ENCODE measurements at places on chromosomes 5 and 9. TPM values are rescaled to one million over a fixed set of nuclear protein-coding genes. Genes with fewer than 3 reads are reported as not detected.

Gene PCDH1
- total RNA-seq: 2.3 TPM

Gene SPATA31D4
- not detected for total RNA-seq

Gene CENPH
- 4.1 TPM for total RNA-seq

Gene LOX
- 33.4 TPM for total RNA-seq

Gene TYRP1
- 0.17 TPM for total RNA-seq

Gene C5orf58
- total RNA-seq: not detected

DNA sequence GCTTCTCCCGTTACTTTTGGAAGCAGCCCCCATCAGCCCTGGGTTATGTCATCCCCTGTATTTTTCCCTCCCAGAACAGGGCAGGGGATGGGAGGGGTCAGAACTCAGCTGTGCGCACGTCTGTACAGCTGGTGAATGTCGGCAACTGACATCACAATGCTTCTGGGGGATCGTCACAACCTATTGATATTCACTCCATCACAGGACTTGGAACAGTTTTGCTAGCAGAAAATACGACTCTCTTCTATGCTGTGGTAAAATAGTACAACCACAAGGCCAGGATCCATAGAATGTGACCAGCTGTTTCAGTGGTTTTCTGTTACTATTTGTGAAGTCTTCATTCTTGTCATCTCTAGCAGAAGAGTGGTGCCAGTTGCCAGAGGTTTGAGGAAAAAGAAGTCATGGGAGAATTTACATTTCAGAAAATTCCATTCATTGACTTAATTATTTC lies 77.1 kb upstream of the KLF4 start:
- peak; percentile 9 for DNase-seq

DNA sequence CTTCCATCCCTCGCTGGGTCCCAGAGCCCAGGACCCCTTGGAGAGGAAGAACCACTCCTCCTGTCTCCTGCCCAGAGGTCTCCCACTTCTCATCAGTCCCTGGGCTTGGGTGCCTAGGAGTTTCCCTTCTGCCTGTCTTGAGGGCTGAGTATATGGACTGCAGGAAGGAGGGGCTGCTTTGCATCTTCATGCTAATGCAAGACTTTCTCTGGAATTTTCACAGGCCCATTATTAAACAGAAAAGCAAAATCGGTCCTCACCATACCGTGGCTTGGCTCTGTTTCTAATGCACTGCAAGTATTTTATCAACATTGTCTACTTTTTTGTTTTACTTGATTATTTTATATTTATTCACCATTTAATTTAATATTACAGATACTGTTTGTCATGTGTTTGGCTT lies 34.5 kb downstream of the TRIO start:
- DNase-seq: no peak

GRCh38 chr5:168209997-168210396 lies 81.4 kb upstream of the WWC1 start:
- DNase-seq: no peak

DNA sequence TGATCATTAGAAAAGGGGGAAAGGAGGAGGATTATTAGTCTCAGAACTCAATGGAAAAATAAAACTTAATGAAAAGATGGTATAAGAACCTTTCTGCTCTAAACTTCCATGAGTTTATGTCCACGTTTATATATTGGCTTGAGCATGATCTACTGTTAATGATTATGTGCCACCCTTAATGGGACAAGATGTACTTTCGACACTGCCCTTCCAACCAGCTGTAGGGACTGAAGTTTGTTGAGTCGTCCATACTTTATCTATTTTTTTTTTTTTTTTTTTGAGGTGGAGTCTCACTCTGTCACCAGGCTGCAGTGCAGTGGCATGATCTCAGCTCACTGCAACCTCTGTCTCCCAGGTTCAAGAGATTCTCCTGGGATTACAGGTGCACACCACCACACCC lies 25.0 kb upstream of the GABRP start:
- DNase-seq: no peak

DNA sequence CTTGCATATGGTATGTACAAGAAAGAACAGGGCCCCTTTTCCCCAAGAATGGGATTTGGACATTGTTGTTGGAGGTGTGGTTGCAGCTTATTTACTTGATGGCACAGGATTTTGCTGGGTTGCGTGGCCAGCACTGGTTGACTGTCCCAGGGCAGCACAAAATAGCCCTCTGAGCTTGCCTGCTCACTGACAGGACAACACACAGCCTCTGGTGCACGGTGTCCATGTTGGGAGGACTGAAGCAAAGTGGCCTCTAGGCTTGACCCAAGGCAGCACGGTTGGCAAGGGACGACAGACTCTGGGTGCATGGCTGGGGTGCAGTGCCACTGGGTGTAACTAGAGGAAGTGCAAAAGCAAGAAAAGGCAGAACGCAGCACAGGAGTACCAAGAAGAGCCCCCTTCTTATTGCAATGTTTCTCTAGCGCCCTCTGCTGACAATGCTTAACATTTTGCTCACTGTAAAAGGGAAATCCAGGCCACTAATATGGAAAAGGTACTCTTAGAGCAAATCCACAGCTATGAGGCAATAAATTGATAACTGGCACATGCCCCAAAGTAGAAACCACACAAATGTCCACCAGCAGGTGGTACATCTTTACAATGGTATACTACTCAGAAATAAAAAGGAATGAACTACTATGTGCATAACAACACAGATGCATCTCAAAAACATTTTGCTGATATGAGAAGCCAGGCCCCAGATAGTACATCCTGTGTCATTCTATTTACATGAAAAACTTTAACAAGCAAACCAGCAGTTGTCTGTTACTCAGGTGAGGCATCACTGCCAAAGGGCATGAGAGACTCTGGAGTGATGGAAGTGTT lies 47.4 kb upstream of the BARX1 start:
- peak; percentile 62 for DNase-seq

DNA sequence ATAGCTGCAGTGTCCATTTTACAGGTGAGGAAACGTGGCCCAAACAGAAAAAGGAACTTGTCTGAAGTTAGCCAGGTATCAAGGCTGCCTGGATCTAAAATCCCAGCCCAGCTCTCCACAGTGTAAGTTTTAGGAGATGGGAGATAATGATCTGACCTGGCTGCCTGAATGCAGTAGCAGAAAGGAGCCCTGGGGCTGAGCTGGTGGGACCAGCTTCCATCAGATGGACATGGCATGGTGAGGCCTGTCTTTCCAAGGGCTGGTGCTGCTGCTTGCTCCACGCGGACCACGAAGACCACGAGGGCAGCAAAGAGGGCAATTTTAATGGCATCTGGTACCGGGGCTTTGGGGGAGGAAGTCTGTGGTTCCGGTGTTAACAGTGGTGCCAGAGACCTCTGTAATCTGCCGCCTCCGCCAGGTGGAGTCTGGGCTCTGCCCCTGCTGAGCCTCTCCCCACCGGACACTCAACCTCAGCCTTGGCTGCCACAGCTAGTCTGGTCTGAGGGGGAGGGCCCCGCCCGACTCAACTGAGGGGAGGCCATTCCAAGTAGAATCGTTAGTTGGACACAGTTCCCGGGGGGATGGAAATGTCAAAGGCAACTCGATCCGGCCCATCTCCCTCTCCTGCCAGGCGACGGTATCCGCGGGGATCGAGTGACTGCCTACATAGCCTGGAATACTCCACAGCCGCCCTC lies 650 bp downstream of the MYORG start:
- DNase-seq: no peak

GRCh38 chr5:124461941-124462340 lies 284.5 kb downstream of the ZNF608 start:
- DNase-seq: no peak

DNA sequence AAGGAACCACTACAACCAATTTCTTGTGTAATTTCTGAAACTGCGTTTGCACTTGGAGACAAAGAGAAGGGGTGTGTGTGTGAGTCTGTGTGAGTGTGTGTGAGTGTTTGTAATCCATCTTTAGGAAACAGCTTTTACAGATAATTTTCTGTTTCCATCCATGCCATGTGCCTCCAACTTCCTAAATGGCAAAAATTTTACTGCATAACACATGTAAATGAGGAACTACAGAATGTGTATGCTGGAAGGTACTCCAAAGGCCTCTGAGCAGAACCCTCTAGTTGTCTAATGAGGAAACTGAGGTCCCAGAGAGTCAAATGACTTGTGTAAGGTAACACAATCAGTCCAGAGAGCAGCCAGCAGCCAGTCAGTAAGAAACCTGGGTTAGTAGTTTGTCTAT lies 20.8 kb downstream of the MAMDC2 start:
- no peak for DNase-seq

- DNase-seq: no peak
Measured at GRCh38 chr9:114170771-114171461, 15.6 kb downstream of the COL27A1 start.

DNA sequence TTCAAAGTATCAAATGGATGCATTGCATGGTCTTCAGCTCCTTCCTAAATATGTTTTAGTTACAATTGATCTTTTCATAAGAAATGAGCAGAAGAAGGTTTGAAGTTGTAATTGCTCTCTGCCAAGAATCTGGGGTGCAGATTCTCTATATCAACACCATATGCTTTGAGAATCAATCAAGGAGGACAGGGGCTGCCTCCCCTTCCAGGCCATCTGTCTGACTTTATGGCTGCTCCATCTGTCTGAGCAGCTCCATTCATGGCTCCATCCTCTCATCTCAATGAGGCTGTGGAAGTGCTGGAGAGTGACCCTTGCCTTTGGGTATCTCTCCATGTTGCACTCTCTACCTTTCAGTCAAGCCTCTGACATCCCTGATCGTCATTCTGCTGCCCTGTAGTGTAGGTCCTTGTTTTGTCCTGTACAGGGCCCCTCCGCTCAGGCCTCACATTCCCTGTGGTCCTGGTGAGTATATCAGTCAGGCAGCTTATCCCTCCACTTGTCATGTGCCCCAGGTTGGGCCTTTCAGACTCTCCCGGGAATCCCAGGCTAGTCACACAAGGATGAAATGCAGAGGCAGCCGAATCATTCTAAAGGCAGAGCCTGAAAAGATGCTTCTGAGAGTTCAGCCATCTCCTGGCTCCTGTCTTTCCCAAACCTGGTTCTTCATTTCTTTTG lies 14.0 kb upstream of the SV2C start:
- no peak for DNase-seq

- no peak for DNase-seq
Measured at GRCh38 chr9:98085058-98085457, 28.5 kb downstream of the NANS start.

DNA sequence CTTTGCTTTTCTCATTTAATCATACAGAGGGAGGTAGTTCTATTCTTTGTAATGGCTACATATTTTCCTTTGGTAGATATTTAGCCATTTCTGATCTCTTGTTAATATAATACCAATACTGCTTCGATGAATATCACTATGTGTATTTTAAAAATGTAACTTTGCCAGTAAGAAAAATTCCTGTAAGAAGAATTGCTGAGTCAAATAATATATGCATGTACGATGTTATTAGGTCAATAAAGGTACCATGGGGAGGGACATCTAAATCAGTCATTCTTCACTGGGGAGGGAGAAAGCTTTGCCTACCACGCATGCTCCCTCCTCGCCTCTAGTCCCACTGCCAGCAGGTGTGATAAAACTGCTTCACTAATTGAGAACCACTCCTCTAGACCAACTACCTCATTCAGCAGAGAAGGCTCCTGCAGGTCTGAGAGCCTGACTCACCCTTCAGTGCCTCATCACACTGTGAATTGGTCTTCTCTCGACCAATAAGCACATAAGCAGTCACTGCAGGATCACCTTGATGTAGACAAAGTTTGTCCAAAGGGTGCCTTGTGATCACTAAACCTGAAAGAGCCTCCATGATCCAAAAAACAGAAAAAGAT lies 56.1 kb upstream of the TBCA start:
- no peak for DNase-seq

GRCh38 chr9:114678795-114679194 lies 3.2 kb downstream of the TEX48 start:
- peak; percentile 59 for DNase-seq

GRCh38 chr5:172071309-172071875 lies 65.0 kb upstream of the FBXW11 start:
- no peak for DNase-seq

DNA sequence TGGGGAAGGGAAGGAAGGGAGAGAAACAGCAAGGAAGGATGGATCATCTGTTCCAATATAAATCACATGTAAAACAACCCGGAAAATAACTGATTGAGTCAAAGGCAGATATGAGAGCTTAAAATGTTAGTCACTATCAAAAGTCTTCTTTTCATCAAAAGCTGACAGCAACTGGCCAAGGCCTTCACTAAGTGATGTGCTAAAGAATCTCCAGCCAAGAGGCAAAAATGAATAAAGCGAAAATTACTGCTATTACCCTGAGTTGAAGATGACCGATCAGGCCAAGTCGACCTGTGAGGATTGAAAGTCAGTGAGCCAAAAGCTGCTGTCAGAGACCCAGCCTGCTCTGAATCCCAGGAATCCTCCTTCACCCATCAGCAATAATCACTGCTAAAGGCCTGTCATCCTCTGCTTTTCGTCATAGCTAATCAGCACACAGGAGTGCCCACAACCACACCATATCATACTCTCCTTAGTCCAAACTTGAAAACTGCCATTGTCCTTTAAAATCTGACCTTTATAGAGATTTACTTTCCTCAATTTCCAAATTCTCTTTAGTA lies 736.9 kb downstream of the TLE1 start:
- DNase-seq: no peak

DNA sequence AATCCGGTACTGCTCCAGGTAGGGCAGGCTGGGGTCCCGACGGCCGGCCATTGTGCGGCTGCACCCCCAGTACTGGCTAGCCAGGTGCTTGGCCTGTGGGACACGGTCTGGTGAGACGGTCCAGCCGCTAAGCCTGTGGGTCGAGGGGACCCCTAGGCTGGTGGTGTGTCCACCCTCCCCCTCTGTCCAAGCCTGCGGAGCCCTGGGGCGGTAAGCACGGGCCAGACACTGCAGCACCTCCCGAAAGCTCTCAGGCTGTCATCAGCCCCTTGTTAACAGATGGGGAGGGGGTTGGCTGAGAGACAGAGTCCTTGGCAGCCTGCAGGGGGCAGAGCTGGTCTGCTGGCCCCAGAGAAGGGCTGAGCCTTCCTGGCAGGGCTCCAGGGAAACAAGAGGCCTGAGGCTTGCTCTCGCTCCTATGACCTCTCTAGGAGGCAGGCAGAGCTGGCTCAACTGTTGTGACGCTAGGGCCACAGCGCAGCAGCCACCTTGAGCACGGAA lies 11.8 kb upstream of the MRNIP start:
- DNase-seq: peak; percentile 59

GRCh38 chr9:96148634-96149532 lies 153.1 kb downstream of the HSD17B3 start:
- peak; percentile 36 for DNase-seq

DNA sequence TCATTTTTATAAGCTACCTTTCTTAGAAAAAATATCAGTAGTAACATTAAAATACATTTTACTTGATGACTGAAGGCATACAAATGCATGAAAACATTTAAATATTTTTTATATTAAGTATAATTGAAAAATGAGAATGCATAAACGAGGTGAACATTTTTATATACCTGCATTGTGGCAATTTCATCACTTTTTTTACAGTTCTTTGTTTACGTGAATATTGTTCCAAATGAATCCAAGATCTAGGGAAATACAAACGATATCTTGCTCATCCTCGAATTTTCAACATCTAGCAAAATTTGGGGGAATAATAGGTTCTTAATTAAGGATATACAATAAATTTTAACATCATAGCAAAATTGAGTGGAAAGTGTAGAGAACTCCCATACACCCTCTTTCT lies 45.5 kb upstream of the ALDH1A1 start:
- DNase-seq: no peak

- no peak for DNase-seq
Measured at GRCh38 chr9:114924327-114924726, 6.1 kb downstream of the TNFSF8 start.
